ENCODE measurements at places on chromosomes 3 and 15.

- DNase-seq = no peak
Measured at GRCh38 chr15:42939841-42940240, 19.3 kb upstream of the TTBK2 start.

DNA sequence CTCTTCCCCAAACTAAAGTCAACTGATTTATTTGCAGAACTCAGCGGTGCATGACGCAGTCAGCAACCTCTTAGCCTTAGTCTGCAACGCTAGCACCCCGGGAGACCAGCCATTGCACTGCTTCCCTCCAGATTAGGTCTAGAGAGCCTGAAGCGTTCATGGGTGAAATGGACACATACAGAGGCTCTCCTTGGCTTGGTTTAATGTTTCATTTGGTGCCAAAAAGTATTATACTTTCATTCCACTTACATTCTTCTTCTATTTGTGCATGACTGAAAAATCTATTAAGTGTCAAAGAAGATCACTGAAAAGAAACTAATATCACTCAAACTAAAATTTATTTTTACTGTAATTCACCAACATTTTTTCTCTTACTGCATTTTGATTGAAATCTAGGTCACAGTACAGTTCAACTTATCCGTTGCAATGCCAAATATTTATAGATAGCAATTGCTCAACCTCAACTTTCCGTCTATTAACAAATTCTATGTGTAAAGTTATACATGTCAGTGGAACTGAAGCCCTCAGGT is 116.2 kb downstream of the ROBO1 start:
- peak; percentile 1 for DNase-seq

- DNase-seq = no peak
Measured at GRCh38 chr15:42182328-42182886, 25.7 kb downstream of the VPS39 start.

DNA sequence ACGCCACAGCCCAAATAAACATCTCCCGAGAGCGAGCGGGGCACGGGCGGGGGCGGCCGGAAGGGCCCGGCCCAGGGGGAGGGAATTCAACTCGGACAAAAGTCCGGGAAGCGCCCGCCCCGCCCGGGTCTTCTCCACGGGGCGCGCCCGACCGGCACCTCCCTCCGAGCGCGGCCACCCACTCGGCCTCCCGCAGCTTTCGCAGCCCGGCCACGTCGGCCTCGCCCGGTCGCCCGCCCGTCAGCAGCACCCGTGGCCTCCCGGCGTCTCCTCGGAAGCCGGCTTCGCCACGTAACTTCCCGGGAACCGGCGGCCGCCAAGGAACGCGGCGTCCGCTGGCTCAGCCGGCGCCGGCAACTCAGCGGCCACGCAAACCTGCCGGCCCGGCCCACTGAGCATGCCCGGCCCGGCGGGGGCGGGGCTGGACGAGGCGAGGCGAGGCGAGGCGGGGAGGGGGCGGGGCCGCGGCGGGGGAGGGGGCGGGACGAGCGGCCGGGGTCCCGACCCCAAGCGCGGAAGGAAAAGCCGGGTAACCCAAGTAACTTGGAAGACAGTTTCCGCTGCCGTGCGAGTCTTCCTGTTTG is at the start of gene TJP1:
TSS of gene TJP1 (minus strand) at position 369 of the 584 bp plus-strand sequence. CDS start 440 bp downstream, outside the sequence.
- DNase-seq = peak; percentile 29

- DNase-seq = no peak
Measured at GRCh38 chr3:105830836-105831235, 38.0 kb downstream of the CBLB start.

DNA sequence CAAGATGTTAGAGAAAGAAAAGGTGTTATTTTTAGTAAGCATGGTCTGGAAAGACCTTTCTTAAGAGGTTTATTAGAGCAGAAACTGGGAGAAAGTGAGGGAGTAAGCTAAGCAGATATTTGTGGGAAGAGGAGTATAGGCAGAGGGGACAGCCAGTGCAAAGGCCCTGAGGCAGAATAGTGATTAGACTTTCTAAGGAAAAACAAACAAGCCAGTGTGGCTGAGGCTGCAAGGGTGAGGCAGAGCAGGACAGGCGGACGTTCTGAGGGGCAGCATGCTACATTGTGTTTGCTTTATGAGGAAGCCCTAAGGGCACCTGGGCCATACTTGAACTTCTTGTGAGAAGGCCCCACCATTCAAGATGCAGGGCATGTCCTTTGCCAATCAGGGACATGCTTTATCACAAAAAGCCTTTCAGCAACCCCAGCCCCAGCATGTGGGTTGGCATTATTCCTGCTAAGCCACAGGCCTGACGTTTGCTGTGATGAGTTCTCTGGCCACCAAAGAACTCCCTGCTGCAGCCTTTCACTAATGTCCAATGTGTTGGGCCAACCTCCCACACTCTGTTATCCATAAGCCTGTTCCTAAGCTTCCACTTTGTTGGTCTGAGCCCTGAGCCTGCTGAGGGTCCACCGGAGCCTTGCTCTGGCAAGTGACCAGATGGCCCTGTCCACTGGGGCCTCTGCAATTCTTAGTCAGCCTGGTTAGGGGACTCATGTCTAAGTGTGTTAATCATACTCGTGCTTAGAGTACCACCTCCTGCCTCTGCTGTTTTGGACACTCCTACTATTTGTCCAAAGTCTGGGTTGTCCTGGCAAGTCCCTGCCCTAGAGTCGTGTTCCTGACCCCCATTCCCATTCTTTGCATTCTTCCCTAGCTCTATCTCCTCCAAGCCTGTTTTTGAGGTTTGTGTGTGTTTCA is 209.9 kb upstream of the CTNNB1 start:
- no peak for DNase-seq

DNA sequence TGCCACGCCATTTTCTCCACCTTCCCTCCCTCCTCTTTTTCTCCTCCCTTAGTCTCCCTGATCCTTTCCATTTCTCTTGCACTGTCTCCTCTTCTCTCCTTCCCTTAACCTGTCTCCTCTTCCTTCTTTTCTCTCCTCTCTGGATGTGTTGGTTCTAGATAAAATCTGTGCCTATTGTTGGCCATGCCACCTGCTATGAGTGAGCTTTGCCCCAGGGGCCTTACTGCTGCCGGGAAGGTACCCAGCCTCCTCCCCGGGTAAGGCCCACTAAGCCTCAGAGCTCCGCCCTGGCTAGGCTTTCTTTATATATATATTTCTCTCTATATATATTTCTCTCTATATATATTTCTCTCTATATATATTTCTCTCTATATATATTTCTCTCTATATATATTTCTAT is 14.7 kb downstream of the GPD1L start:
- DNase-seq = no peak

- DNase-seq = peak; percentile 31
Measured at GRCh38 chr3:8658306-8659212, 14.0 kb upstream of the SSUH2 start.

DNA sequence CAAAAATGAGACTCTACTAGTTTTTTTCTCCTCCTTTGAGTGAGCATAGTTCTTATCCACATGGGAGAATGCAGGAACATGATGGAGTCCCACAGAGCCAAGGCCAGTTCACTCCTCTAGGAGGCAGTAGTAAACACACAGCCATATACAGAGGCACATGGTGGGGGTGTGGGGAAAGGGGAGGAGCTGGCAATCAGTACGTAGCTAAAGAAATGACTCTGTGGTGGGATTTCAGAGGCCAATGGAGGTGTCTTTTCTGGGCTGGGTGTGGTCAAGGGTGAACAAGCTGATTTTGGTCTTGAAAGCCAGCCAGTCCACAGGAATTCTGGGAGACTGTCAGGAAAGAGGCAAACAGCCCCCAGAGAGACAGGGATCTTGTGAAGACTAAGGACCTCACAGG is 6.6 kb upstream of the RAB11A start:
- no peak for DNase-seq

- no peak for DNase-seq
Measured at GRCh38 chr3:12884186-12884680, 42.9 kb upstream of the RPL32 start.

DNA sequence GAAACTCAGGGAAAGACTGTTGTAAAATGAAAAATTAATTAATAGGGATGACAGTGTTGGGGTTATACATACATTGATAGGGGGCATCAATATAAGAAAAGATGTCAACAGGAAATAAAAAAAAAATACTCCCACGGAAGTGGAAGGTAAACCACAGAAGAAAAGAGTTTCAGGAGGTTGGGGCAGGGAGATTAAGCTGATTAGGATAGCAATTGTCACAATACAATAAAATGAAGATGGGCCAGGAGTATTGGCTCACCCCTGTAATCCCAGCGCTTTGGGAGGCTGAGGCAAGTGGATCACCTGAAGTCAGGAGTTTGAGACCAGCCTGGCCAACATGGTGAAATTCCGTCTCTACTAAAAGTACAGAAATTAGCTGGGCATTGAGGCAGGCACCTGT is 536.1 kb downstream of the AGBL1 start:
- DNase-seq = no peak

GRCh38 chr3:49656541-49657112 is 17.5 kb upstream of the APEH start:
- no peak for DNase-seq

DNA sequence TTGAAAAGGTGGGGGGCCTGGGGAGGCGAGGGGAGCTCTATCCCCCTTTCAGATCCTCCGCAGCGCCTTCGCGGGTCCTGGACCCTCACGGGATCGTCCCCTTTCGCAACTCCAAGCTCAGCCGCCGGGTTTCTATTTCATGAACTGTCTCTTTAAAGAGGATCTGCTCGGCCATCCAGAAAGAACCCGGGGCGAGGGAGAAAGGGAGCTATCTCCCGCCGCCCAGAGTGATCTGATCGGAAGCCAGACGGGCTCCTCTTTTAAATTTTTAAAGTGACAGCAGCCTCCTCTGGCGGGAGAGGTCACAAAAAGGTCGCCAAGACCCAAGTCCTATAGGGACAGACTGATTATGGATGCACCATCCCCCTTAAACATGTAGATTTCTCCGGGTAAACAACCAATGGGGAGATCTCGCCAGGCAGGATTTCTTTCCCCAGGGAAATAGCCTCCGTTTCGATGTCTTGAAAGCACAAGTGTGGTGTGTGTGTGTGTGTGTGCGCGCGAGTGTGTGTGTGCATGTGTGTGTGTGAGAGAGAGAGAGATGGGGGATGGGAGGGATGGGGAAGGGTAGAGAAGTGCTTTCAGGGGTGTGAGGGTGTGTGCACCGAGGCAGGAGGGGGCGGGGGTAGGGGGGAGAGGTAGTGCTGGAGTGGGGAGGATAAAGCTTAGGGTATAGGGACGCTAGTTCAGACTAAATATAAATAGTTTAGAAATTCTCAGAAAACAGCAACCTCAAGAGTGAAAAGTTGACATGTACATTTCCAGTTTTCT is 516.1 kb downstream of the MECOM start:
- peak; percentile 28 for DNase-seq

- no peak for DNase-seq
Measured at GRCh38 chr3:84042399-84043106, 916.2 kb upstream of the CADM2 start.

- DNase-seq = peak; percentile 31
Measured at GRCh38 chr3:195558602-195559001, 15.5 kb upstream of the PPP1R2 start.

- no peak for DNase-seq
Measured at GRCh38 chr3:188796122-188796631, 375.6 kb upstream of the TPRG1 start.

GRCh38 chr3:189789432-189789831 is 158.2 kb downstream of the TP63 start:
- no peak for DNase-seq

DNA sequence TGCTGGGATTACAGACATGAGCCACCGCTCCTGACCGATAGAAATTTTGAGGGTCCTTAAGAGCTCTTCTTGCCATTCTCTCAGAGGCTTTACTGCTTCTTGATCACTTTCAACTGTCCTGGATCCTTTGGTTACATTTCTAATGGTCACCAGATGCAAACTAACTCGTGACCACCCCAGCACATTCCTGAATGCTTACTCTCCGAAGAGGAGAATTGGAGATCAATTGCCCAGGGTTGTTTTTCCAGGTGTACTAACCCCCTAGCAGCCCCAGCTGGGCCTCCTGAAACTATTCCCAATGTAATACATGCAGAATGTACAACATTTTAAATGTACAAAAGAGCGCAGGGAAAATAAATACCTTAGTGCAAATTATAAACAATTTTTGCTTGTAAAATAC is 65.1 kb upstream of the TBL1XR1 start:
- DNase-seq = no peak

- DNase-seq = no peak
Measured at GRCh38 chr15:29103824-29104565, 165.6 kb downstream of the NSMCE3 start.

DNA sequence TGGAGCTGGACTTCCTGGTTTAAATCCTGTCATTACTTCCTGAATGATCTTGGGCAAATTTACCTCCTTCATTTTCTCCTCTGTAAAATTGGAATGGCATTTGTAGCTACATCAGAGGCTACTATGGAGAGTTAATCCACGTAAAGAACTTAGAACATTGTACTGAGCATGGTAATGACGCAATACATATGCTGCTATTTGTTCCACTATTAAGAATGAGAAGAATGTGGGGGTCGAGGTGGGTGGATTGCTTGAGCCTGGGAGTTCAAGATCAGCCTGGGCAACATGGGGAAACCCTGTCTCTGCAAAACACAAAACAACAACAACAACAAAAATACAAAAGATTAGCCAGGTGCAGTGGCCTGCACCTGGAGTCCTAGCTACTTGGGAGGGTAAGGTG is 250.6 kb downstream of the RYR3 start:
- no peak for DNase-seq

GRCh38 chr3:90221900-90222299 is 1114.5 kb downstream of the EPHA3 start:
- no peak for DNase-seq

GRCh38 chr3:156814295-156814694 is 11.9 kb upstream of the LEKR1 start:
- DNase-seq = no peak

GRCh38 chr3:111636366-111636885 is 41.3 kb upstream of the ZBED2 start:
- no peak for DNase-seq

GRCh38 chr3:169659096-169659819 is 4.3 kb downstream of the MECOM start:
- no peak for DNase-seq

GRCh38 chr3:126618021-126618420 is 36.9 kb downstream of the TXNRD3 start:
- DNase-seq = no peak

- no peak for DNase-seq
Measured at GRCh38 chr15:57472861-57473260, 96.6 kb downstream of the CGNL1 start.

DNA sequence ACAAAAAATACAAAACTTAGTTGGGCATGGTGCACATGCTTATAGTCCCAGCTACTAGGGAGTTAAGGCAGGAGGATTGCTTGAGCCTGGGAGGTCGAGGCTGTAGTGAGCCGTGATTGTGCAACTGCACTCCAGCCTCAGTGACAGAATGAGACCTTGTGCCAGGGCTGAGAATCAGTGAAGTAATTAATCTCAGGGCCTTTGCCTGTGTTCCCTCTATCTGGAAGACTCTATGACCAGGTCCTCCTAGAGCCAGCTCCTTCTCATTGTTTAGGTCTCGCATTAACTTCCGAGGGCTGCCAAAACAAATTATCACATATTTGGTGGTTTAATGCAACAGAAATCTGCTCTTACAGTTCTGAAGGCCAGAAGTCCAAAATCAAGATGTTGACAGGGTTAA is 41.4 kb upstream of the FLNB start:
- no peak for DNase-seq

- DNase-seq = no peak
Measured at GRCh38 chr3:101677436-101678286, 729 bp upstream of the ZBTB11 start.

GRCh38 chr15:92930776-92931175 is 30.7 kb downstream of the CHD2 start:
- DNase-seq = no peak
